Lung (tissue), 17 donors: ENCODE measurements at places on chromosomes 12 and 14. TPM values are rescaled to one million over a fixed set of nuclear protein-coding genes. Genes with fewer than 3 reads are reported as not detected.

GRCh38 chr12:120366845-120367232 is 2.1 kb downstream of the MSI1 start:
- no peaks in the 10 kb centered on the region for H3K36me3 ChIP-seq
- H3K4me3 ChIP-seq = no peak overlapping the region
- H3K27me3 ChIP-seq = peaks cover 22% of the 10 kb centered on the region
- H3K4me1 ChIP-seq = peaks cover 9% of the 10 kb centered on the region

GRCh38 chr14:54639611-54640010 is 72.7 kb downstream of the SAMD4A start:
- H3K27me3 ChIP-seq = no peaks in the 10 kb centered on the region
- no peak overlapping the region for H3K4me3 ChIP-seq
- H3K4me1 ChIP-seq = peaks cover 11% of the 10 kb centered on the region
- no peak for DNase-seq
- H3K27ac ChIP-seq = no peak overlapping the region

DNA sequence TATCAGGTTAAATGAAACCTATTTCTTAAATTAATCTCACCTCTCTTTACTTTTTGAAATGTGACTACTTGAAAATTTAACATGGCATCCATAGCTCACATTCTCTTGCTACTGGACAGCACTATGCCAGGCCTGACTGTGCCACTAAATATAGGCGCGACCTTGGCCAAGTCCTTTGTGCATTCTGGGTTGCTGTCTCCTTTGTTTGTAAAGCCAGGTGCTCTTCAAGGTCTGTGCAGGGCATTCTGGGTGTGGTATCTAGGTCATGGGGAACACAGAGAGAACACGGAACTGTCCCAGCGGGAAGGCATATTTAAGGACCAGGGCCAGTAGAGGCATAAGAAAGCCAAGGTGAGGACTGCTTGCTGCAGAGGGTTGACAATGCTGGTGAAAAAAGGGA is 121.2 kb downstream of the ZNF664 start:
- no peak overlapping the region for H3K27ac ChIP-seq
- no peak overlapping the region for H3K4me3 ChIP-seq
- no peaks in the 10 kb centered on the region for H3K36me3 ChIP-seq
- H3K4me1 ChIP-seq = peaks cover 8% of the 10 kb centered on the region

SPX gene
- 0.58 TPM for total RNA-seq

DNA sequence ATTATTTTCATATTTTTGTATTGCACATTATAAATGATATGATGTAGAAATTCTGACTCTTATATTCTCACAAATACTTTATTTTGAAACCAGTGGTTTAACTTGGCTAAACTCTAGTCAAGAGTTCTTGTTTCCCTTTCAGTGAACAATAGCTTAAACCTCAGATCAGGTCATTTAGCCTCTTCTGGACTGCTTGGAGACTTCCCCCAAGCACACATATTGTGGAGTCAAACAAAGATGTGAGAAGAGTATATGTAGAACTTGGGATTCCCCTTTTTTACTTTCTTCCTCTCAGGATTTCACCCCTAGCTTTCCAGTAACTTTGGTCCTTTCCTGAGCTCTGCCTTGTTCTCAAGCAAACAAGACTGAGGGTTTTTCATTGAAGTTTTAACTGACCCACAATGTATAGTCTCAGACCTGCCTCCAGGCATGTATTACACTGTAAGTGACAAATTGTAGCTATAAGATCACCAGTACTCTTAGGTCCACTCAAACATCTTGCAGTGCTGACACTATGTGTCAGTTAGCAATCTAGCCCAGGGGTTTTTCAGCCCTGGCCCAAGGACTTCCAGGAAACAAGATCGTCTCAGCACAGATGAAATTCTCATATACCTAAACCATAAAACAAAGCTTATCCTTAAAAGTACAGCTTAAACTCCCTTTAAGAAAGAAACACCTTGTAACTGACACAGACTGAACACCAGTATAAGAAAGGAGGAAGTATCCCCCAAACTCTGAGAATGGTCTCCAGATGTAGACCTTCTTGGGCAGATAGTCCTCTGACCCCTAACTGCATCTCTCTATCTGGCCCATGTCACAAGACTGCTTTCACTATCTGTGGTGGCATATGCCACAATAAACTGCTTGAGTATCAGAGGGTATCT is 98.6 kb downstream of the SLC6A15 start:
- H3K27ac ChIP-seq = no peak overlapping the region
- H3K4me1 ChIP-seq = no peaks in the 10 kb centered on the region
- no peak for DNase-seq
- H3K4me3 ChIP-seq = no peak overlapping the region

- DNase-seq = peak; percentile 82
- no peaks in the 10 kb centered on the region for H3K4me1 ChIP-seq
- no peak overlapping the region for H3K4me3 ChIP-seq
- no peak overlapping the region for H3K27ac ChIP-seq
Observed at GRCh38 chr12:75568801-75569200, 57.4 kb upstream of the KRR1 start.

SERPINA5 gene
- total RNA-seq = not detected

GRCh38 chr14:75279153-75279762 is 630 bp downstream of the FOS start:
- H3K27ac ChIP-seq = peak overlapping the region; percentile 93
- DNase-seq = peak; percentile 86
- H3K27me3 ChIP-seq = peaks cover 13% of the 10 kb centered on the region
- peaks cover 19% of the 10 kb centered on the region for H3K4me1 ChIP-seq
- peak overlapping the region; percentile 91 for H3K4me3 ChIP-seq

DNA sequence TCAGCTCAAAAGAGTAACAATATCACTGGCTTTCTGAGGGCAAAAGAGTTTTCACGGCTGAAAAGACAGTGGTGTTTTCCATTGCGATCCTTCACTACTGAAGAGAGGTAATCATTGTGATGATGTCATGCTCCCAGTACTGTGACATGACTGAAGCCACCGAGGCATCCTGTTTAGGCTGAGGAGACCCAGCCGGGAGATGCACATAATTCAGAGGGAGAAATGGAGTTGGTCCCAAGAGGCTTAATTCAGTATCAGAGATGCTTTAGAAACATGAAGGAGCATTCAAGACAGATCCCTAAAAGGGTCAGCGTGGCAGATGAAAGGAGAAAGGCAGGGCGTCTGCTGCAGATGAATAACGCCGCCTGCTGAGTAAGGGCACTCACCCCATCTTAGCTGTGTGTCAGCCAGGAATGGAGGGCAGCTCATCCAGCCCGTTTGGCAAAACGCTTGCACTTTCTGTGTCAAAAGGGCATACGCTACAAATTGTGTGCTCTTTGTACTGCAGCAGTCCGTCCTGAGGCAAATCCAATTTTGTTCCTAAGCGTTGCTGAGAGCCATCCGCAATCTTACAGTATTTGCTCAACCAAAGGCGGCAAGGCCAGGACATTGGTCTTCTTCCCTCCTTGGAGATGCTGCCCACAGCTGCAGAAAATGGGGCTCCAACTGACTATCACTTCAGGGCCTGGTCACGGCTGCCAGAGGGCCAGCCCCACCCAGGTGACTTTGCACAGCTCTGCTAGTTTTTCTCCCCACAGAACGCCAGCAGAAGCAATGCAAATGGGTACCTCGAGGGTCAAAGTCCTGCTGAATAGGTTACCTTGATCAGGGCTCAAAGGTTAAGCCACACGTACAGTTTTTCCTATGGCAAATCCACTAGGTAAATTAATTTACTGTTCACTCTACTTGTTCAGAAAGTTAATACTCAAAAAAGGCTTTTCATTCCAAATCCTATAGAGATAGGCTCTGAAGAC is 23.5 kb downstream of the CCDC92 start:
- H3K27me3 ChIP-seq = no peaks in the 10 kb centered on the region
- no peak overlapping the region for H3K4me3 ChIP-seq
- H3K4me1 ChIP-seq = peaks cover 14% of the 10 kb centered on the region
- H3K36me3 ChIP-seq = peaks cover 3% of the 10 kb centered on the region
- no peak for DNase-seq

- peaks cover 4% of the 10 kb centered on the region for H3K27me3 ChIP-seq
- no peaks in the 10 kb centered on the region for H3K36me3 ChIP-seq
- H3K27ac ChIP-seq = no peak overlapping the region
- no peak overlapping the region for H3K4me3 ChIP-seq
- no peaks in the 10 kb centered on the region for H3K4me1 ChIP-seq
Observed at GRCh38 chr12:130347588-130347987, 9.9 kb downstream of the PIWIL1 start.

GRCh38 chr14:42299692-42300091 is 693.0 kb downstream of the LRFN5 start:
- H3K4me1 ChIP-seq = no peaks in the 10 kb centered on the region
- H3K27ac ChIP-seq = no peak overlapping the region
- H3K4me3 ChIP-seq = no peak overlapping the region
- no peaks in the 10 kb centered on the region for H3K36me3 ChIP-seq

DNA sequence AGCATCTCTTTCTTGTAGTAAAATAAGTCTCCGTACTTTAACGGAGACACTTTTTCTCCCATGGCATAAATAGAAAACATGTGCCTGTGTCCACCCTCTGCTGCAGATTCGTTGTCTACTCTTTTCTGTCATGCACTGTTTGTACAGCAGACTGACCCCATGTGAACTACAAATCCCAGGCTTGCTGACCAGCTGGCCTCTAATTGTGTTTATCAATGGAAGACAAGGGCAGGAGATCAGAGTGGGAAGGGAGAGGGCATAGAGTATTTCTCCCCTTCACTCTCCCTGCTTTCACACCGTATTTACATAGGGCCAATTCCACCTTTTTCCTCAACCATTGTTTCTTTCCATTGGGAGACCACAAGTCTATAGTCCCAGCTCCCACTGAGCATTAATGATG is 31.0 kb upstream of the TMTC2 start:
- H3K4me1 ChIP-seq = no peaks in the 10 kb centered on the region
- no peak overlapping the region for H3K27ac ChIP-seq
- DNase-seq = no peak
- H3K36me3 ChIP-seq = no peaks in the 10 kb centered on the region
- no peak overlapping the region for H3K4me3 ChIP-seq

GRCh38 chr14:51691176-51691575 is 39.5 kb downstream of the FRMD6 start:
- H3K4me3 ChIP-seq = no peak overlapping the region
- no peaks in the 10 kb centered on the region for H3K27me3 ChIP-seq
- no peak for DNase-seq
- H3K27ac ChIP-seq = no peak overlapping the region

- no peaks in the 10 kb centered on the region for H3K36me3 ChIP-seq
- H3K27me3 ChIP-seq = no peaks in the 10 kb centered on the region
- H3K27ac ChIP-seq = no peak overlapping the region
- no peak overlapping the region for H3K4me3 ChIP-seq
- peaks cover 2% of the 10 kb centered on the region for H3K4me1 ChIP-seq
Observed at GRCh38 chr14:54329082-54329695, 67.6 kb upstream of the CDKN3 start.

RTN1 gene
- 8.4 TPM for total RNA-seq

ANO2 gene
- 11.3 TPM for total RNA-seq

GRCh38 chr12:16573398-16574077 is 32.4 kb downstream of the LMO3 start:
- H3K27ac ChIP-seq = no peak overlapping the region
- DNase-seq = peak; percentile 85
- no peak overlapping the region for H3K4me3 ChIP-seq
- no peaks in the 10 kb centered on the region for H3K27me3 ChIP-seq

KRT79 gene
- 0.12 TPM for total RNA-seq

ARHGEF25 gene
- 12.3 TPM for total RNA-seq

DNA sequence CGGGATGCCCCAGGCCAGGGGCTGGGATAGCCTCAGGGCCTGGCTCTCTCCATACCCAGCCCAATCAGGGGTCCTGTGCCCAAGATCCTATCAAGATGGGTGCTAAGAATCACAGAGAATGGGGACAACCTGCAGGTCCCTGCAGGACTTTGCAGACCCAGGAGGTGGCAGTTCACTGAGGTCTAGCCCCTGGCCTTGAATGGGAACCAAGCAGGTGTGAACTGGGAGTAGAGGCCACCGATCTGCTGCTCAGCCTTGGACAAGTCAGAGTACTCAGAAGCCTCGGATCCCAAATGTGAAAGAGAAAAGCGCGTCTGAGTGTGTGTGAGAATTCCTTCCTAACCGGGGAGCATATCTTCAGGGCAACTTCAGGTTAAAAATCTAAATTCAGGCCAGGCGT is 76.2 kb downstream of the ARL6IP4 start:
- H3K4me1 ChIP-seq = peaks cover 28% of the 10 kb centered on the region
- no peak overlapping the region for H3K4me3 ChIP-seq
- no peak for DNase-seq

GRCh38 chr12:89427508-89428156 is 75.3 kb upstream of the DUSP6 start:
- no peaks in the 10 kb centered on the region for H3K4me1 ChIP-seq
- no peak for DNase-seq
- peak overlapping the region; percentile 2 for H3K27ac ChIP-seq
- H3K27me3 ChIP-seq = no peaks in the 10 kb centered on the region
- no peak overlapping the region for H3K4me3 ChIP-seq

ANO4 gene
- total RNA-seq = 1.9 TPM

CCDC197 gene
- not detected for total RNA-seq
